NCI-H1092 (cell line): ENCODE measurements at places on chromosomes 3 and 15.
A peak's percentile ranks its signal among the peaks of the same experiment; 100 is the strongest.

GRCh38 chr3:129622933-129623332 is 16.5 kb upstream of the PLXND1 start:
- no peak for DNase-seq

GRCh38 chr15:40978141-40978540 is 24.9 kb downstream of the CHAC1 start:
- no peak for DNase-seq

DNA sequence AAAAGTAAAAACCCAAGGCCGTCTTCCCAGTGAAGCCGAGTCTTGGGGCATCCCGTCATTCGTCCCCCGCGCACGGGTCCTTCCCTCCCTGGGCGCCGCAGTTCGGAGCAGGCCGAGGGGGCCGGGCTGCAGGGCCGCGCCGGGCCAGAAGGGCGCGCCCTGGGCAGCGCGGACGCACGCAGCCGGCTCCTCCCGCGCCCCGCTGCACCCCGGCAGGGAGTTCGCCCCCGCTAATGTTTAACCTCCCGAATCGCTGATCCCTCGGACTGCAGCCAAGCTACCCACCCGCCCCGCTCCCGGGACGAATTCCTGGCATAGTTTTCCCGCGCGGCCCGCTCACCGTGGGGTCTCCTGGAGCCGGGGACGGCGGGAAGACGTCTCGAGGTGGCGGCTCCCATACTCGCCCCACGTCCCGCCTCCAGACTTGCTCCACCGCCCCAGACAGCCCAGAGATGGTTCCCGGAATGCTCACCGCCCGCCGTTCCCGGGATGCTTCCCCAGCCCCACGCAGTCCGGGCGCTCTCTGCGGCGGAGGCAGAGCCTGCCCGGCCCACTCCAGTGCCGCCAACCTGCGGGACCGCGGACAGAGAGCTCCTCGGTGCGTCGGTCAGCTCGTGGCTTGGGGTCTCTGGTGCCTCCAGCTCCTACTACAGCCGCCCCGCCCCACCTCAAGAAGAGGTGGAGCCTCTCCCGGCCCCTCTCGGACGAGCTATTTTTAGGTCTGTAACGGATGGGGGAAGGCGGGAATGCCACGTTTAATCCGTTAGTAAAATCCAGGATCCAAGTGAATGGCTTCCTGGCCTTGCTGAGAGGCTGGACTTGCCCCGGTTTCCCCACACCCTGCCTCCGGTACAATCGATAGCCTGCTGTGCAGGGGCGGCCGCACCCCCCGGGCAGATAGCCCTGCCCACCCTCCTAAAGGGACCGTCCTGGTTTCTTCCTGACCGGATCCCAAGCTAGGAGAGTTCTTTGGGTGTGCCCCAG is at the start of gene DZIP1L:
DZIP1L (minus strand) TSS at position 621 of the 984 bp plus-strand sequence. CDS start 11,637 bp downstream, outside the sequence.
- peak; percentile 6 for DNase-seq

DNA sequence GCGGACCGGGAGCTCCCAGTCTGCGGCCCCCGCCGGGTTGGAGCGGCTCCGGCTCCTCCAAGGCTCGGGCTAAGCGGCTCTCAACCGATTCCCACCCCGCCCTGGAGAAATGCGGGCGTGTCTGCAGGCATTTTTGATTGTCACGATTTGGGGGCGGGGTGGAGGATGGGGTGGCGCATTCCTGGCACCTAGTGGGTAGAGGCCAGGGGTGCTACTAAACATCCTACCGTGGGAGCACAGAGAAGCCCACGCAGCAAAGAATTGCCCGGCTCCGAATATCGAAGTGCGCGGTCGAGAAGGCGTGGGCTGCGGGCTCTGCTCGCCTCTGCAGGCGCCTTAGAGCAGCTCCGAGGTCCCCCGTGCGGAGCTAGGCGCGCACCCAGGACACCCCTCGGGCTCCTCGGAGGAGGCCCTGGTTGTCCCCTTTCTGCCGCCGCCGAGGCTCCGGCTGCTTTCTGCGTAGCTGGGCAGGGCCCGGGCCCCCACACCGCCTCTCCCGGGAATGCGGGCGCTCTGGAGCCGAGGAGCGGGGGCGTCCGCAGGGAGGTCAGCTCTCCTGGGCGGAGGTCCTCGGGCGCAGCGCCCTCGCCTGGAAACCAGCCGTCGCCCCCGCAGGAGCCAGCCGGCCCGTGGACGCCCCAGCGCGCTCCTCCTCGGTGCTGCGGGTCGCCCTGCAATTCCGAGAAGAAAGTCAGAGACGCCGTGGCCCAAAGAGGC is 16.5 kb upstream of the LAMP3 start:
- no peak for DNase-seq

GRCh38 chr3:56691165-56692000 is 8.3 kb upstream of the TASOR start:
- no peak for DNase-seq

DNA sequence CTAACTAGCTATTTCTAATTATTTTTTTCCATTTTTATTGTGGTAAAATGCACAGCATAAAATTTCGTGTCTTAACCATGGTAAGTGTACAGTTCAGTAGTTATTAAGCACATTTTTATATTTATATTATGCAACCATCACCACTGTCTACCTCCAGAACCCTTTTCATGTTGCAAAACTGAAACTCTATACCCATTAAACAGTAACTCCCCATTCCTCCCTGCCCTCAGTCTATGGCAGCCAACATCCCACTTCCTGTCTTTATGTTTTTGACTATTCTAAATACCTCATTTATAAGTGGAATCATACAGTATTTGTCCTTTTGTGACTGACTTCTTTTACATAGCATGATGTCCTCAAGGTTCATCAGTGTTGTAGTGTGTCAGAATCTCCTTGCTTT is 25.5 kb downstream of the SLC35A5 start:
- DNase-seq = no peak

DNA sequence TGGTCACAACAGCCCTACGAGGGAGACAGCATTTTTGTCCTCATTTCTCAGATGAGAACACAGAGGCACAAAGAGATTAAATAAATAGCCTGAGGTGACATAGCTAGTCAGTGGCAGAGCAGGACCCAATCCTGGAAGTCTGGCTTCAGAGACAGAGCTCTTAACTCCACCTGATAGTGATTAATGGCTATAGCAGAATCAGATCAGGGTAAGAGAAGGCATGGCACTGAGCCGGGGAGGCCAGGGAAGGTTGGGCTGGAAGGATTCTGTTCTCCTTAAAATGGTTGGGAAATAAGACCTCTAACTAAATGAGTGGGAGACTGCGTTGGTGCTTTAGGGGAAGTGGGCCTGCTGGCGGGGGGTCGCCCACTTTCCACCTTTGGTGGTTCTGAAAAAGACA is 104.5 kb downstream of the VGLL4 start:
- DNase-seq = no peak

DNA sequence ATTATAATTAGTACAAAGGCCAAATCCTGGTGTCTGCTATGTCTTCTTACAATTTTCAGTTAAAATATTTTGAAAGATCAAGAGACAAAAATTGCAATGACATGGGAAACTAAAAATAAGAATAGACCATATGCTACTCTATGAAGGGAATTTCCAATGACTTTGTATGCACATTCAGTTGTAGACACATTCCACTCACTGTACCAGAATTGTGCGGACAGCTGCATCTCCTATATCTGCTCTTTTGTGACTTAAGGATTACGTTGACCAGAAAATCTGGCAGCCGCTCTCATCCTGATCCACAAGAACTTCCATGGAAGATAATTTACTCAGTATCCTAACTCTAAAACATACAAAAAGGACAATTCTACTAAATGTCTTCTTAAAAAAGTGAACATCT is 493.9 kb upstream of the KCNMB2 start:
- no peak for DNase-seq

GRCh38 chr3:81778678-81779182 is 17.3 kb upstream of the GBE1 start:
- no peak for DNase-seq

DNA sequence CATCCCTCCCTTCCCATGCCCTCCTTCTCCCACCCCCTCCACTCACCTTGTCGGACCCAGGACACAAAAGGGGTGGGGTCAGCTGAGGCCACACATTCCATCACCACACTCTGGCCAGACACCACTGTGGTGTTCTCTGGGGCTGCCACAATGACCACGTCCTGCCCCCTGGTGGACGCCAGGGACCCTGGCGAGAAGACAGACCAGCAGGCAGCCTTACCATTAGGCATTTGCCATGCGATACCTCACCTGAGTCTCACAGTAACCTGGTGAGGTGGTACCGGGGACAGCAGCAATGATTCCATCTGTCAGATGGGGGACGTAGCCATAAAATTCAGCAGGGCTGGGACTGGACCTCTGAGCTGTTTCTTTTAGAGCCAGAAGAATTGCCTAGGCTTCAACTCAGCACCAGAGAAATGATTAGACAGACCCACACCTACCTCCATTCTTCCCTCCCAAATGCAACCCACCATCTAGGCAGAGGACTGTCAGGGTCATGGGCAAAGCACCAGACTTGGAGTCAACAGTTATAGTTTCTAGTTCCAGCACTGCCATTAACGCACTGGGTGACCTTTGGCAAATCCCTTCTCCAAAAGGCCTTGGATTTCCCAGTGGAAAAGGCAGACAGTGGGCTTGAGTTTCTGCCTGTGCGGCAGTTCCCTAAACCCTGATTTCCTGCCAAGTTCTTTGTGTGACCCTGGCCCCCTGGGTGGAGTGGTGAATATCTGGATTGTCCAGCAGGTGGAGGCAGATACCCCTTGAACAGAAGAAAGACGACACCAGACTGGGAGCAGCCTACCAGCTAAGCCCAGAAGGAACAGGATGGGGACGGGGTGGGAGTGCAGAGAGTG is 21.8 kb downstream of the IGDCC4 start:
- DNase-seq = peak; percentile 64

DNA sequence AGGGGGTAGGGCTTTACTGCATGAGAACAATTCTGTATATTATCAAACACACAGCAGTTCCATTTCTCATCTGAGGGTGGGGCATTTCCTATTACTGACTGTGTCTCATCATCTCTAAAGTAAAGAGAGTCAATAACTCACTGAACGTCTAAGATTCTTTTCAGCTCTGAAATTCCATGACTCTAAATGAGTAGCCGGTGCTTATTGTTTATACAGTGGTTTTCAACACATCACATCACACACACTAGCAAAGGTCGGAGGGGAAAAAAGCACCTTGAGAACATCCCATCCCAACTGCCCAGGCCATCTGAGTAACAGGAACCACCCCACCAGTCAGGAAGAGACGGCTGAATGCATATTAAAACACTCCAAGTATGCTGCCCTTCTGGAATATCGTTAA is 196.0 kb downstream of the SUCLG2 start:
- DNase-seq = no peak

GRCh38 chr15:82263350-82263749 is 732 bp downstream of the SAXO2 start:
- DNase-seq = no peak

GRCh38 chr15:53681056-53681455 is 78.4 kb downstream of the WDR72 start:
- DNase-seq = no peak

DNA sequence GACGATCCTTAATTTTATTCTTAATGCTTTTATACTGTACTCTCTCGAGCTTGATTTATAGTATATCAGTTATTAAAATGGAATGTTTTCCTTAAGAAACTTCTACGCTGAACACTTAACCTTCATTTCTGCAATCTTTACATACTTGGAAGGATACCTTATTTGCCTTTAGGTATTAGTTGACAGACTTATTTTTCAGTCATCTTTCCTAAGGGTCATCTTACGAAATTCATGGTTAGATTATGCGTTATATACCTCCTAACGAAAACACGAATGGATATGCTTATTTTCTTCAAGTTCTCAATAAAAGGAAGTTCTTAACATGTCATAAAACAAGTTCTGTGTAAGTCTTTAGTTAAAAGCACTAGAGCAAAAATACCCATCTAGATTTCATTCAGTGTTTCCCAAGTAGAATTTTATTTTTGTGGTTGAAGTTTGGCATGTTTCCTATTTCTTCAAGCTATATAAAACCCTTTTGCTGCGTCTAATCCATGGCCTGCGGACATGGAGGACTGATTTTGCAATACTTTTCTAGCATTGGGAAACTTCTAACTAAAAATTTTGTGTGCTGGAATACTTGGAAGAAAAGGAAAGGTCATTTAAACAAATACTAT is 231.3 kb downstream of the TP63 start:
- DNase-seq = no peak

DNA sequence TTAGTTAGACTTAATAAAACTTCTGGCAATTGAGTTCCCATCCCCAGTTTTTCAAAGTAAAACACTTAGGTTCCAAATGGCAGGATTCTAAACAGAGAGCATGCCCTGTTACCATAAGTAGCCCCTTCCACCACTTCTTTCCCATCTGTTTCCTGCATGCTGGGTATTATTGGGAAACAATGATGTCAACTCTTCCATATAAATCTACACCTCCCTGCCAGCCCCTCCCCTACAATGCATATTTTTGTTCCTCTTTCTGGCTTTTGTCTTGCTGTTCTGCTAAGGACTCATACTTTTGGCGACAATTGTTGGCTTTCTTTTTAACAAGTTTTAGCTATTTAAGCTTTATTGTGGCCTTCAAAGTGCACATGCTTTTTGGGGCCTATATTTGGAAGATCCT is 11.1 kb downstream of the ARHGAP31 start:
- no peak for DNase-seq

DNA sequence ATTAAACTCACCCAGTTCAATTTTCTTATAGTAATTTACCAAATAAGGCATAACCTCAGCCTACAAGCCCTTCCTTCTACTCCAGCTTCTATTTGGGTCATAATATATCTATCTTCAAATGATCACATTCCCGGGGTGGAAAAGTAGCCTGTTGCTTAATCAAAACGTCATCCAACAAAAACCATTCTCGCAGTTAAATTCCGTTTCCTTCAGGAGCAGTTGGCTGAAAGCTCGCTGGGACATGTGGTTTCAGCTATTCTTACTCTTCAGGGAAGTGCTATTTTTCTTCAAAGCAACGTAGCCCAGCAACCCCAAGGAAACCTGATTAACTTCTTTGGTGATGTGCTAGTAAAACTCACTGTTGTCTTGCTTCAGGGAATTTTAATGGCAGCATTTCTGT is 59.6 kb downstream of the MAGI1 start:
- no peak for DNase-seq

DNA sequence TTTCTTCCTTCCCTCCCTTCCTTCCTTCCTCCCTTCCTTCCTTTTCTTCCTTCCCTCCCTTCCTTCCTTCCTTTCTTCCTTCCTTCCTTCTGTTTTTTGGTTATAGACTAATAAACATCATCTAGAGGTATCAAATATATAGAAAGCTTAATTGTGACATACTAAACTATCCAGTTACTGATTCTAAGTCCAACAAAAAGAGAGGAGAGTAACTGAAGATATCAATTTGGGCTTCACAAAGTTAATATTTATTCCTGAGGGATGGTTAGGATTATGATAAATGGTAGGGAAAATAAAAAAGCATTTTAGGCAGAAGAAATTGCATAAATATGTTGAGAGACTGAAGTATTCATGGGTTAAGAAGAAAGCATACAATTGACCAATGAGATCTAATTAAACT is 7.8 kb upstream of the CLDN16 start:
- DNase-seq = no peak

DNA sequence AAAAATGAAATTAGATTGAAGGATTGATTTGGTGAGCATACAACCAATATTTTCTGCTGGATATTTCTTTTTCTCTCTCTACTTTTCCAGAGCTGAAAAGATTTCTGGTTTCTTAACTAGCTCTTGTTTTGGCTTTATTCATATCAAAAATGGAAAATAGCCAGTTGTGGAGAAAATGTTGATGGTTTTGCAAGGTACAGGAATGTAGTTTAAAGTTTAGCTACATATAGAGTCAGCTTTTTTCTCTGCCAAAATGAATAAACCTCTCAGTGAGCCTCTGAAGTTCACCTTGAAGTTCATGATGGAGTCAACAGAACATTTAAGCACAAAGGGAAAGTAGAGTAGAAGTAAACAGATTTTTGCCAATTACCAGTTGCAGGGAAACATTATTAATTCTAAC is 720.5 kb upstream of the ALCAM start:
- DNase-seq = no peak

- DNase-seq = no peak
These were observed 153.8 kb downstream of the SHQ1 start for GRCh38 chr3:72694398-72694797.
